Cardiac fibroblast (primary cell): ENCODE measurements at places on chromosomes 13 and 19.

DNA sequence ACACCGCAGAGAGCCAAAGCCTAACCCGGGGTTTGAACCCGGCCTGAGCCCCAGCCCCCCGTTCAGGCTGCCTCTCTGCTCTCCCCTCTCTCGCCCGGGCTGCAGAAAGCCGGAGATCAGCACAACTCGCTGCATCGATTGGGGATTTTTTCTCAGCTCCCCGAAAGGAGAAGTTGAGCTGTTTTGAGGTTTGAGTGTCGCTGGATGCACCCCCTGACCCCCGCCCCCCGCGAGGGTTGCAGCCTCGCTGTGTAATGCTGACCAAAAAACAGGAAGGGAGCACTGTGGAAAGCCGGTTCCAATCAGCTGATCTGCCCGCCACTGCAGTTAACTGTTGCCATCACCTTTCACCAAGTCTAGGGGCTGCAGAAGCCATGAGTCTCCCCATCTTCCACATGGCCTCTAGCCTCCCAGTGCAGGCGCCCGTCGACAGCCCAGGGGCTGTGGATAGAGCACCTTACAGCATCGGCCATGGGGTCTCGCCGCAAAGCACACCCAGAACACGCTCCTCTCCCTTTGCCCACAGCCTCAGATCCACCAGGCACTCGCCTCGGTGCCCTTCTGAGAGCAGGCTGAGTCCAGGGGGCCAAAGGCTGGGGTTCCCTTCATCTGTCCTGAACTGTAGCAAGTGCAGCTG, 34.5 kb downstream of the MYO9B start:
- DNase-seq: no peak

GRCh38 chr13:29411481-29411880, 184.0 kb downstream of the SLC7A1 start:
- peak; percentile 55 for DNase-seq

GRCh38 chr19:15556634-15557181, 48.4 kb downstream of the CYP4F22 start:
- DNase-seq: no peak

DNA sequence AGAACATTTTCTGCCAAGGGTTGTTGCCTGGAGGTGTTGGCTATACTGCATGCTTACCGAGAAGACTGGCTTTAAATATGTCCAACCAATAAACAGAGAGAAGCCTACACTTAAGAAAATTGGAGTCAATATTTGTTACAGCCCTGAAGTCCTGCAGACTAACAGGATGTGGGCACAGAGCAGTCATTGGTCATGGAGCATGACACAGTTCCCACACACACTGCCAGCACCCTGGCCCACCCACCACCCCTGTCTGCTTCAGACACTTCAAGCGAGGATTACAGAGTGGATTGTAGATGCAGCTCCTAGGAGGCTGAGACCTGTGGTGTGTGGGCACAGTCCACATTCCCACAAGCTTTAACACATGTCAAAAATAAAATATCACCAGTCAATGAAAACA, 21.0 kb upstream of the SERP2 start:
- DNase-seq: no peak

- no peak for DNase-seq
These were observed at the start of gene SHC2 for GRCh38 chr19:460877-461720. Gene SHC2, minus strand, starts transcription at chr19:461033. Its CDS starts 37 bp downstream, at chr19:460996.

DNA sequence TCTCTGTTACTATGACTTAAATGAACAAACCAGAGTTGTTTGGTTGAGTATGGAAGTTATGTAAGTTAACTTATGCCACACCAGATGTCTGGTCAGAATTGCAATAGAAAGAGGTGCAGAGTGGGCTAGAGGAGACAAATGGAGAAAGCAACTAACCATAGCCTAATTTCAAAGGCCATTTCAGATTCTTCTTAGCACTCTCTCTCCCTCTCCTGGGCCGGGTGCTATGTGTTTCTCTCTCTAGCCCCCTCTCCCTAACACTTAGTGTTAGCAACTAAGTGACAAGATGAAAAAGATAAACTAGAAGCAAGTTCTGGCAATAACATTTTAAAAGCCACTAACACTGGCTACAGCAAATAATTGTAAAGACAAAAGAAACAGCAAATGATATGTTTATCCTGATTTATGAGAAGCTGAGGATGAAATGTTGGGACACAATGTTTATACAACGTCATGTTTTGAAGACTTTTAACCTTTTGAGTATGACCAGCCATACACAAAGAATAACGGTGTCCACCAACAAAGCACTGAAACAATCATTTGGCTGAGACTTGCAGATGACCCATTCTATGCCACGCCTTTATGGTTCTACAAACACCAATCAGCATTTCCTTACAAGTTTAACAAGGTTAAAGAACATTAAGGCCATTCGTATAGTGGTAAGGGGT, 18.6 kb downstream of the SERPINE3 start:
- no peak for DNase-seq

GRCh38 chr13:29143847-29144246, 323.7 kb downstream of the MTUS2 start:
- no peak for DNase-seq

DNA sequence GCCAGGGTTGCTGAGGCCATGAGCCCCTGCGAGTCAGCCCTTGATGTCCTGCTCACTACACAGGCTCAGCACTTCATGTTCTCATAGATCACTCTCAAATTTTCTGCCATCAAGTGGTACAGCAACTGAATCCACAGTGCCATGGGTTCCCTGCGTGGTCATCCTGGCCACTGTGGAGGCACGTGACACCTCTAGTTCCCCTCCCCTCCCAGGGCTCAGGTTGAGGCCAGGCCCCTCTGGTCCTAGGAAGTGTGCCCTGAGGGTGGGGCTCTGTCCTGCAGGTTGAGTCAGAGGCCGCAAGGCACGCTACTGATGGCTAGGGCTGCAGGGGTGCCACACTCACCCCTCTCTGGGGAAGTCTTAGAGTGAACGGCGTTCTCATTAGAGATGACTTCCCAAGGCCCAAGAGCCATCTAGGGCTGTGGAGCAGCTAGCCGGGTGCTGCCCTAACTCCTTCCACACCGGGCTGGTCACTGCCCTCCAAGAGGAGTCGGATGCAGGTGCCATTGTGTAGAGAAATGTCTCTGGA, 39.8 kb upstream of the TPM4 start:
- no peak for DNase-seq

GRCh38 chr13:82925114-82925513, 957.2 kb downstream of the SLITRK1 start:
- no peak for DNase-seq

DNA sequence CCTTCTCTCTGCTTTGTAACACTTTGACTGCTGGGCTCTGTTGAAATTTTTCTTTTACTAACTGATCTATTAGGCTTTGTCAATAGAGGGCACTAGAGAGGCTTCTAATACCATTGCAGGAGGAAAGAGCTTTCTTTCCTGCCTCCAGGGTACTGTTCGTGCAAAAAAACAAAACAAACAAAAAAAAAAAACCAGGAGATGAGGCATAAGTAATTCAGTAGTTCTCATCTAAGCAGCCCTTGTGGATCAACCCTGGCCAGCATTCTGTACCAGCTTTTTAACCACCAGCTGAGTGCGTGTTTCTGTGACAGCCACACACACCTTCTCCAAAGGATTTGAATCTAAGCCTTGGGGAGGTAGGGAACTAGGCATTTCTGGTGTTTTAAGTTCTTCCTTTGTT, 1707.6 kb upstream of the SLC10A2 start:
- peak; percentile 68 for DNase-seq
